AG09319 (cell line): ENCODE measurements at places on chromosomes 7 and 10.

DNA sequence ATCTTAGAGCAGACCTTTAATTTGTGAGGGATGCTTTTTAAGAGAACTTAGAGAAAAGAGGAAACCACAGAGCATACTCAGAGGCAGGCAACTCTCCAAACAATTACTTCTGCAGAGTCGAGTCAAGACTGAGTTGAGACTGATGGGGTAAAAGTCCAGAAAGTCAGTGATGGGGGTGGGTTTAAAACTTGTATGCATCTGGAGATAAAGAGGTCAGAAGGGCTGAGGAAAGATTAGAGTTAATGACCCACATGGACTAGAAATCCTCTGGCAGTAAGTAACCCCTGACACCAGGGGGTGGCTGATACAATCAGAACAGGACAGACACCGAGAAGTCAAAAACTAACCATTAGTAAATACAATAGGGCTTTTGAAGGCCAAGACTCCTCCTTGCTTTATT, 42.4 kb upstream of the SEPTIN7 start:
- no peak for DNase-seq

- no peak for DNase-seq
Measured at GRCh38 chr10:30762620-30763019, 133.1 kb upstream of the LYZL2 start.

GRCh38 chr7:80136261-80137055, 1.8 kb downstream of the GNAI1 start:
- no peak for DNase-seq

DNA sequence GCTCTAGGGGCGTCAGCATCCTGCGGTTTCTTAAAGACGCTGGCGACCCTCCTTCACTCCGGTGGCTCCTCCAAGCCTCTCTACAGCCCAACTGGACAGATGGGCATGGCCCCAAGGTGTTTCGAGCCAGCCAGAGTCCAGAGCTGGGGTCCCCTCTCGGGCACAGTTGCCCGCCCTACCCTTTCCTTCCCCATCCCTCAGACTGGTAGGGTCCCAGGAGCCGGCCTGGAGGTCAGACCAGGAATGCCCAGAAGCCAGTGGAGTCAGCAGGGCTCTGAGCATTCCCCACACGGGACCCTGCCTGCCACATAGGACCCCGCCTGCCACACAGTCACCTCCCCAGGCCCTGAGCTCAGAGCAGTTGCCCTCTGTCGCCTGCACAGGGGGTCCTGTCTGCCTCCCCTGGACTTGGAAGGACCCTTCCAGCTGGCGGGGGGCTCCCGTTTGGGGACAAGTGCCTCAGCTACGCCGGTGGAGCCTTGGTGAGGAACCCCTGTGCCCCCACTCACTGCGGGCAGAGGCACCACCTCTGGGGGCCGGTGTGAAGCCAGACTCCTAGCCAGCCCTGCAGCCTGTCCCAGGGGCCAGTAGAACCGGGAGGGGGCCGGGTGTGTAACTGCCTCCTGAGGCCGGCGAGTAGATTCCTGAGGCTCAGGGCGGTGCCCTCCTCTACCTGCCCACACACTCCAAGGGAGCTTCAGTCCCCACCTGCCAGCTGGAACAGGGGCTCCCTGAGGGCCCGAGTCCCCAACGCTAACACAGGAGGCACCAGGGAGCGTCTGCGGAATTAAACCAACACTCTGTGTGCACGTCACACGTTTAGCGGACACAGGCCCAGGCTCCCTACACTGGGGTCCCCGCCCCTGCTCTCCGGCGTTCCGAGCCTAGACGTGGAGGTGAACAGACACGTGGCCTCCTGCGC, 19.4 kb upstream of the PDGFA start:
- DNase-seq = no peak

DNA sequence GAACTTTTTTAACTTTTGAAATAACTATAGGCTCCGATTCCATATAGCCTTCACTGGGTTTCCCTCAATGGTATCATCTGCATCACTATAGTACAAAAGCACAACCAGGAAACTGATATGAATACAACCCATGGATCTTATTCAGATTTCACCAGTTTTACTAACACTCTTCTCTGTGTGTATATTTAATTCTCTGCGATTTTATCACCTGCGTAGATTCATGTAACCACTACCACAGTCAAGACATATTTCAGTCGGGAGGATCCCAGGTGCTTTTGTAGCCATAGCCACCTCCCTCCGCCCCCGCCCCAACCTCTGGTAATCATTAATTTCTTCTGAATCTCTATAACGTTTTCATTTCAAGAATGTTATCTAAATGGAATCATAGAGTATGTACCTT, 82.8 kb upstream of the C7orf33 start:
- DNase-seq = no peak

DNA sequence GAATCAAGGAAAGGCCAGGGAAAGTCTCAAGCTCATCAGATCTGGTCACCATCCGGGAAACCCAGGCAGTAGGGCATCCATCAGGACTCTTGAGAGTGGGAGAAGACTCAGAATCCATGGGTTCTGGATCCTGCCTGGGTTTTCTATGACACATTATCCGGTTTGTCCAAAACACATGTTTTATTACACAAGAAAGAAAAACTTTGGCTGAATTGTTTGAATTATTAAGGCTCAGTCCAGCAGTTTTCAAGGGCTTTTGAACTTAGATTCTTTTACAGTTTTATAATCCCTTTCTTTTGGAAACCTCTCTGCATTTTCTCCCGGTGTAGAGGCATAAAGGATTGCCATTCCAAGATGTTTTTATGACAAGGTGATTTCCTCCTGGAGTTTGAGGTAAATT, 528.5 kb upstream of the MGMT start:
- DNase-seq = no peak

GRCh38 chr7:96189129-96189820, 132.6 kb downstream of the SLC25A13 start:
- peak; percentile 20 for DNase-seq

DNA sequence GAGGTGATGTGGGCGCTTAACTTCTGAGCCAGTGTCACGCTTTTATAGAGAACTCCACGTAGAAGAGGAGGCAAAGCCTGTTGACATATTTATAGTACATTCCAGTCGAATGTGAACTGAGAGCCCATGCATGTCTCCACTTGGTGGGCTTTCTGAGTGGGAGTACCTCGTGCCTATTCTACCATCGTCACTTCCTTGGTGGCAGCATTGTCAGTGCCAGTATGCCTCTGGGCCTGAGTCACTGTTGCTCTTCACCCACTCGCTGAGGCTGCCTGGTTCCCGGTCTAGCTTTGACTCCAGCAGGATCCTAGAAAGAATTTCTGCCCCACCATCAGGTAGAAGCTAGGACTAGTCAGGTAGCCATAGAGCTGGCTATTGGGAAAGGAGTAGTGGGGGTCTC, 30.0 kb upstream of the CDH23 start:
- DNase-seq = no peak

- no peak for DNase-seq
Measured at GRCh38 chr7:836429-836828, 4.2 kb downstream of the SUN1 start.

DNA sequence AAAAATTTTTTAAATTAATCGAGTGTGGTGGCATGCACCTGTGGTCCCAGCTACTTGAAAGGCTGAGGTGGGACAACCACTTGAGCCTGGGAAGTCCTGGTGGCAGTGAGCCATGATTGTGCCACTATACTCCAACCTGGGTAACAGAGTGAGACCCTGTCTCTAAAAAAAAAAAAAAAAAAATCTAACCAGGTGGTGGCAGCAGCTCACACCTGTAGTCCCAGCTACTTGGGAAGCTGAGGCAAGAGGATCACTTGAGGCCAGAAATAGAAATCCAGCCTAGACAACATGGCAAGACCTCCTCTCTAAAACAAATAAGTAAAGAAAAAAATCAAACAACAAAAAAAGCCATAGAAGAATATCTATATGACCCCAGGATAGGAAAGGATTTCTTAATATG, 3.6 kb upstream of the MYOF start:
- DNase-seq = no peak

DNA sequence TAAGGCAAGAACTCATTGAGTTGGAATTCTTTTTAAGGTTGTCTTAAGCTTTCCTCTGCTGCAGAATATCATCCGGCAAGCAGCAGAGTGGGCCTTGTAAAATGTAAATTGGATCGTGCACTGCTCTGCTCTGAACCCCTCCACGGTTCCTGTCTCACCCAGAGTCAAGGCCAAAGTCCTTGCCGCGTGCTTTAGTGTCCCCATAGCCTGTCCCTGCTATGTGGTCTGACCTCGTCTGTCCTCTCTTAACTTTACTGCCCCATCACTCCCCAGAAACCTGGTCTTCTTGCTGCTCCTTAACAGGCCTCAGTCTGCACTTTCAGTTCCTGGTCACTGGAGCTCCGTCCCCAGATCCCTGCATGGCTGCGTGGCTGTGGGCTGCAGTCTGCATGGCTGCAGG, 121.6 kb upstream of the SDK1 start:
- no peak for DNase-seq

DNA sequence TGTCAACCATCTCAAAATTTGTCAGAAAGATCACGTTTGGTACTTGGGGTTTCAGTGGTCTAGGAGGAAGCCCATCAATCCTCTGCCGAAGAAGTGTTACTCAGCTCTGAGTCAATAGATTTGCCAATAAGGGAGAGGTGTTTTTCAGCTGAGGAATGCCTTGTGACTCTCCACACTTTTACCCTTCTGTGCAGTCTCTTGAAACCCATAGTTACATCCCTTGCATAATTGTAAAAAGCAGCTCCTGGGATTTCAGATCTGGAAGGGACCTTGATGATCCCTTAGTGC, 47.5 kb downstream of the INSYN2A start:
- no peak for DNase-seq

GRCh38 chr10:102287538-102287937, 42.2 kb downstream of the GBF1 start:
- DNase-seq = no peak

- no peak for DNase-seq
Measured at GRCh38 chr10:126198681-126199080, 189.6 kb downstream of the ADAM12 start.

GRCh38 chr7:24911213-24911603, 68.8 kb downstream of the OSBPL3 start:
- DNase-seq = no peak

DNA sequence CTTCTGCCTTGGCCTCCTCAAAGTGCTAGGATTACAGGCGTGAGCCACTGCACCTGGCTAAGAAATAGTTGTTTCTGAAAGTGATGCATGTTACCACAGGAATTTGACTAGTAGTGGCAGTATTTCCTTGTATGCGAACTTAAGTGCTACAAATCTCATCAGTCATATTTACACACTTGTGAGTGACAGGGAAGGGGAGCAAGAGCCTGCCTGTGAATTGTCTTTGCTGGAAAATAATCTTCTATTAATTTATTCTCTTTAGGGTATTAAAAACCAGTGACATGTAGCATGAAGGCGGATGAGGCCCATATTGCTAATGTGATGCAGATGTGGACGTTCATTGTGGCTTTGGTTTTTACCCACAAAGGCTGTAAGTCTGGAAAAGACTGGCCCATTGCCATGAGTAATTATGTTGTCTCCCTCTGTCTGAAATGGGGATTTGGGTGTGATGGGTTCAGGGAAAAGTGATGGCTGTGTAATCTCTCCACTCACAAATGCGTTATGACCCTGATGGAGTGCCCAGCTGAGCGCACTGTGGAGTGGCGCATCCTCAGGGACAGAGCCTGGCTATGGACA, 97.6 kb downstream of the CCNY start:
- peak; percentile 37 for DNase-seq

GRCh38 chr7:121384265-121384664, 11.8 kb downstream of the FAM3C start:
- no peak for DNase-seq

DNA sequence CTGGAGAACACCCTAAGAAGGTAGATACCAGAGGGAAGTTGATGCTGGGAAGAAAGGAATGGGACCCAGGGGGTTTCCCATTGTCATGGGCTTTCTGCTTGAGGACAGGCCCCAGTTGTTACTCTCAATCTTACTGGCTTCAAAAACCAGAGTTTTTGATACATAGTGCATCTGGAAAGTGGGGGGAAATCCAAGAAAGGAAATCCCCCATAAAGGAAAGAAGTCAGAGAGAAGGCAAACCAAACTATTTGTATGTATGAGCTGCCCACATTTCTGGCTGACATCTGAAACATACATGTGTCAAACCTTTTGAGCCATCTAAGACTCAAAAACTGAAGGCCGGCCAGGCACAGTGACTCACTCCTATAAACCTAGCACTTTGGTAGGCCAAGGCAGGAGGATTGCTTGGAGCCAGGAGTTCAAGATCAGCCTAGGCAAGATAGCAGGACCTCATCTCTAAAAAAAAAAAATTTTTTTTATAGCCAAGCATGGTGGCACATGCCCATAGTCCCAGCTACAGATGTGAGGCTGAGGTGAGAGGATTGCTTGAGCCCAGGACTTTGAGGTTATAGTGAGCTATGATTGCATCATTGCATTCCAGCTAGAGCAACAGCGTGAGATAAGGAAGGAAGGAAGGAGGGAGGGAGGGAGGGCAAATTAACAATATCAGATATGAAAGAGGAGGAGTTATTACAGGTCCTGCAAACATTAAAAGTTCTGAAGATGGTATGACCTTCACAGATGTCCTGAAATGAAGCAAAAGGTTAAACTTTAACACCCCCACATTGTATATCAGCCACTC, 6.7 kb upstream of the COA1 start:
- DNase-seq = no peak

DNA sequence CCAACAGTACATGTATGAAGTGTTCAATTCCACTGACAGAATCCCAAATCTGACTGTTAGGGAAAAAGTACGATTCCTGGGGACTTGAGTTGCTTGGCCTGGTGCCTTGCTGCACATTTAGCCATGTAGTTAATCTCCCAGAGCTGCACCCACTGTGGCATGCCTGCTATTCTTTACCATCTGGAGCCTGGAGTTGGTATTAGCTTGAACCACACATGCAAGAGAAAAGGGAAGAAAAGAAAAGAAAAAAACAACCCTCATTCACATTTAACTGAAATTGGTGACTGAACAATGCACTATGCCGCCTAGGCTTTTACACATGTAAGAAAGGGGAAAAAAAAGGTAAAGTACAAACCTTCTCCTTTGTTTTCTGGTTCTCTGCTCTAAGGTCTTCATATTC, 26.1 kb downstream of the SHTN1 start:
- no peak for DNase-seq

- no peak for DNase-seq
Measured at GRCh38 chr7:91276909-91277308, 12.7 kb downstream of the FZD1 start.

GRCh38 chr7:26190417-26190869, 10.1 kb downstream of the HNRNPA2B1 start:
- DNase-seq = no peak

GRCh38 chr10:69959911-69960310, 92.7 kb upstream of the MACROH2A2 start:
- DNase-seq = no peak

DNA sequence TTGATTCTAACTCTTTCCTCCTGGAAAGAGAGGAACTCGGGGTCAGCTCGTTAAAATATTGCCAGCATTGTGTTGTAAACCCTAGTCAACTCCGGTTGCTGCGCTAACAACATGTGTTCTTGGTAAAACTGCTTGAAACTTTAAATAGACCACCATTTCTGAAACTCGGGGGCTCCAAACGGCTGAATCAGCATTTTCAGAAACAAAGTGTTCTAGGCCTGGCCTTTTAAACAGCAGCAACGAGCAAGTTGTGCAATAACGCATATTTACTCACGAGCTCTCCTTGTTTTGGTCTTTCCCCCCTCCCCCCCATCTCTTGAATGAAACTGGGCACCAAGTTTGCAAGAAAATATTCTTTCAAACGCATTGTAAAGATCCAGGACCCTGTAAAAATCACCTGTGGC, 9.2 kb upstream of the GRB10 start:
- no peak for DNase-seq

- no peak for DNase-seq
Measured at GRCh38 chr10:93126483-93127052, 52.9 kb downstream of the CYP26A1 start.

- DNase-seq = no peak
Measured at GRCh38 chr10:34737772-34738169, 77.3 kb downstream of the PARD3 start.
